GM10248 (cell line): ENCODE measurements at places on chromosomes 2 and 18.
A peak's percentile ranks its signal among the peaks of the same experiment; 100 is the strongest.

DNA sequence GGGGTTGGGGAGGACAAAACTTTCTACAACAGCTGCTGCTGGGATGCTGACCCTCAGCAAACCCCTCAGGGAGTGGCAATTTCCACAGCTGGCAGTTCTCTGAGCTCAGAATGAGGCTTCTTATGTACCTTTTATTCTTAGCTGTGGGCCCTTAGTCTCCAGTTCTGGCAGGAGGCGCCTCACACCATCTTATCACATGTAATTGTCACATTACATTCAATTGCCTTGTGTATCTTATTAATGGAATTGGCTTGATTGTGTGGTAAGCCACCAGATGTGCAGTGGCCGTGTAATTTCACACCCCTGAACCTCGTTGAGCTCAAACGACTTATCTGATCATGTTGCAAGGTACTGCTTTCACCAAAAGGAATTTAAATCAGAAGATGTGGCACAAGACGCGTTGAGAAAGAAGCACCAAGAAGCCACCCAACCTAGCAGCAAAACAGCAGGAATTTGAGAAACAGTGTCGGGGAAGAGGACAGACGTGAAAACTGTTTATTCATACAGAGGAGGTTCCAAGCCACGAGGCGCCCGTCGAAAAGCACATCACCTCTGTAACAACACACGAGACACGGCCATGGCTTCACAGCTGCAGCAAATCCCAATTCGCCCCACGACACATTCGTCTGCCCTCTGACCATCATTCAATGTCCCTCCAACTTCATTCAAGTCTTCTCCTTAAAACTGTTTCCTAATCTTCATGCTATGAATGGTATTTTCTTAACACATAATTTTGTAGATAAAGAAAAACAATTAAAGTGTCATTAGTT lies 53.6 kb upstream of the LPIN2 start:
- no peak for DNase-seq

- no peak for DNase-seq
Measured at GRCh38 chr18:48032876-48033789, 102.7 kb upstream of the SMAD2 start.

DNA sequence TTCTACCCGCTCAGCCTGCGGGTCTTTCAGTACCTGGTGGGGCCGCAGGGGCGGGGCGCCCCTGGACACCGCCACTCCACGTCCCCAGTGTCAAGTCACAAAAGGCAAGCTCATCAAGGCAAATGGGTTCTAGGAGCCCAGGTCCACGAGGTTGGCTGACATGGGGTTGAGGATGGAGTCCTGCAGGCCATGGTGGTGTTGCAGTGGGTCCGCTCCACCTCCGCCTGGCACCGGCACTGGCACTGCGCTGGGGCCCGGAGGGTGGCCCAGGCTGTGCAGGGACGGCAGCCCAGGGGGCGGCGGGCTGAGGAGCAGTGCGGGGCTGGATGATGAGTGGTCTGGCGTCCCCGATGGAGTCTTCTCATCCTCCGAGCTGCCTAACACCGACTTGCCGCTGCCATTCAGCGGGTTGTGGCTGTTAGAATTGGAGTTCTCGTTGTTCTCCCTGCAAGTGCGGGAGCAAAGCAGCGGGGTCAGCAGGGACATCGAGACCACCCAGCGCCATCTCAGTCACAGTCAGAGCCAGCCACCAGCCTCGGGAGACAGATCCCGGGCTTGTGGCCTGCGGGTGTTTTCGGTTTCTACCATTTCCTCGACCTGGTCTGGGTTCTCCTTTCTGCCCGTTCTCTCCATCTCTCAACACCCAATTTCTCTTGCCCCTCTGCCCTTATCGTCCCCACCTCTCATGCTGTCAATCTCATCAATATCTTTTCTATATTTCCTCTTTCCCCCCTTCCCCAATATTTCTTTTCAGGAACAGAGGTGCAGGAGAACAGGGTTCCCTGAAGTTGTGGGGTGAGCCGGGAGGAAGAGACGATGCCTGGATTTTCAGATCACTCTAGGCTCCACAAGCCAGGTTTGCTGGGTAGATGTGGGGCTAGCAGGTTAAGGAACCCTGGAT lies 3.0 kb downstream of the SIX2 start:
- no peak for DNase-seq

GRCh38 chr2:220785178-220785577 lies 786.9 kb downstream of the EPHA4 start:
- DNase-seq, result no peak

DNA sequence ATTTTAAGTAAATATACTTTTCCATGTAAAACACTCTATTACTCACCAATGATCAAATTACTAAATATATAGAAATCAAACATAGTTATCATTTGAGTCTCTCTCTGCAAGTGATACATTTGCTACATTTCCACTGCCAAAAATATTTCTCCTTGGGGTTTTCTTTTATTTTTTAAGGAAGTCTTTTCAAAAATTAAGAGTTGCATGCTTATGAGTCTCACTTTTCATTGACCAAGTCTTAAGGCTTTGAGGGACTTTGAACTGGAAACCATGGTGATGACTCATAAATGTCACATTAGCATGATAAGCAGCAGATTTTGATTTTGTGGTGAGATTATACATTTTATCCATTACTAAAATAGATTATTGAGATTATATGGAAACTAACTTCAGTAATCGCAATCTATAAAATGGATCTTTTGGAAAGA lies 152.9 kb downstream of the FAM124B start:
- no peak for DNase-seq

DNA sequence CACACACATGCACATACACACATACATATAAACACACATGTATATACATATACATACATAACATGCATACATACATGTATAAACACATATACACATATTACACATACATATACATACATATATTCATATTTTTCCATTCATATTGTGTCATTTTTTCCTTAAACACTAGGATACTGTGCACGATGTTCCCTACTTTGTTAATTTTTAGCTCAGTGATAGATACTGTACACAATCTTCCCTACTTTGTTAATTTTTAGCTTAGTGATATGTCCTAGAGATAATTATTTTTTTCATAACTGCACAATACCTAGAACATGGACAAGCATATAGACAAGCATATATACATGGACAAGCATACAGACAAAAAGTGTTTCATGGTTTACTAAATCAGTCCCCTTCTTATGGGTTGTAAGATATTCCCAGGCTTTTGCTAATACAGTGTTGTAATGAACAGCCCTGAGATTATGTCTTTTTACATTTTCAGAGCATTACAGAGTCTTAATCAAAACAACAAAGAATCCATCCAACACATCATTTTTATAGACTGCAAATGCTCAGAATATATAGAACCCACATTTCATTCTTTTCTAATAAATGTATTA lies 75.6 kb downstream of the PID1 start:
- DNase-seq, result no peak

- DNase-seq, result peak; percentile 19
Measured at GRCh38 chr2:144596073-144596871, 76.4 kb upstream of the ZEB2 start.

DNA sequence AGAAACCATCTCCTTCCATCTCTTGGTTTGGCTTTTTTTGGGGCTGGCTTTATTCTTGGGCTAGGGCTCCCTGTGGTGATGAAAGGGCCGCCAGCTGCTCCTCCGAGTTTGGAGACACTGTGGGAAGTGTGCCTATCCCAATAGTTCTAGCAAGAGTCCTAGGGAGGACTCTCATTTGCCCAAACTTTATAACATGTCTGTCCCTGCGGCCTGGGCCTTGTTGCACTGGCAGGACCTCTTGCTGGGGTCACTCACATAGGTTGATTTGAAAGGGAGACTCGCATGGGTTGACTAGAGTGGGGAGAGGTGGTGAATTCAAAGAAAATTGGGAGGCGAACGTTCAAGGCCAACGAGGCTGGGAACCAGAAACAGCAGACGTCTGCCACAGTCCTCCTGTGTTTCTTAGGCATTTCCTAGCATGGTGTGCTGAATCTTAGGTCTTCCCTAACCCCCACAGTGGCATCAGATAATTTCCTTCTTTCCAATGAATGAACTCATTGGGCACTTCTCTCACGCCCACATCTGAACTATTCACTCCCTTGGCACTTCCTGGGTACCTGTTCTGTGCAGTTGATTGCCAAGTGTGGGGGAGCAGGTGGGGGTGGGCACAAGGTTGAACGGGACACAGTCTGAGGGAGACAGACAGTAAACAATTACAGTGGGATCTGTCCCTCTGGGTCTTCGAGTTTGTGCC lies 26.8 kb downstream of the NIFK start:
- no peak for DNase-seq
